ENCODE measurements at places on chromosomes 1 and 21. TPM values are rescaled to one million over a fixed set of nuclear protein-coding genes. Genes with fewer than 3 reads are reported as not detected.

DNA sequence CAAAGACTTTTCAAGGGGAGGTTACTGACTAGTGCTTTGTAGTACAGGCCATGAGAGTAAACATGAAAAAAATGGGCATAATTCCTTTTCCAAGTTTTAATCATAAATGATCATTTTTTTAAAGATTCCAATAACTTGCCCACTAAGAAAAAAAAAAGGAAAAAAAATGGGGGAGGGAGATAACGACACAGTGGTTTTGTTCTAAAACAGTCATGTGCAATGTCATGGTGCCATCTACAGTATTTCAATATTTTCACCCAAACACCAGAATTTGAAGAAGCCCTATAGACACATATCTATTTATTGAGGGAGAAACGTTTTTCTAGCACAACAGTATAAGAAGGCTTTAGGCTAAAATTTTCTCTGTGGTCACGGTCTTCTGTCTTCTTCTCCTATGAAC lies 250.2 kb downstream of the LTN1 start:
- DNase-seq, result no peak
- H3K36me3 ChIP-seq, result no peaks in the 10 kb centered on the region
- no peaks in the 10 kb centered on the region for H3K27me3 ChIP-seq

DNA sequence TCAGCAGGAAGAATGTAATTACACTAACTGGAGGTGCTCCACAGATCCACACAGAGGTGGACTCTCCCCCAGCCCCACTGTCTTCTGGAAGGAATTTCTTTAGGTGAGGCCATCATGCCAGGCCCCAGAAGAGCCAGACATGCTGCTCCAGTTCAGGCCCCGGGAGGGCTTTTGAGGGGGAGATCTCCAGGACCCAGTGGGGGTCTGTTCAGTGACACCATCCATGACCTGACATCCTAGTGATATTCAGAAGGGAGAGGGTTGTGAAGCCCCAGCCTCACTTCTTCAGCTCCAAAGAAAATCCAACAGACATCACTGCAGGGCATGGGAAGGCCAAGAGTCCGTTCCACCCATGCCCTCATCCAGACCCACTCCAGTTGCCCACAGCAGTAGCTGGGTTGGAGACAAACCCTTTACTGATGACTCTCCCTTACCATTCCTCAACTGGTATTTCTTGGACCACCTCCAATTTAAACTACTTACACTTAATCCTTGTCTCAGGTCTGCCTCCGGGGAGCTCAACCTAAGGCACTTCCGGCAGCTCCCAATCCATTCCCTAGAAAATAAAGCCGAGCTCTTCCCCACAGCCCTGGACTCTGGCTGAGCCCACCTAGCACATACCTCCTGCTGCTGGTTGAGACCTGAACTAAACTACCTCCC lies 39.2 kb downstream of the CSMD2 start:
- H3K4me1 ChIP-seq, result no peaks in the 10 kb centered on the region
- H3K27me3 ChIP-seq, result no peaks in the 10 kb centered on the region
- no peak overlapping the region for H3K4me3 ChIP-seq
- H3K36me3 ChIP-seq, result no peaks in the 10 kb centered on the region

The DPYD gene
- total RNA-seq, result 19.0 TPM

DNA sequence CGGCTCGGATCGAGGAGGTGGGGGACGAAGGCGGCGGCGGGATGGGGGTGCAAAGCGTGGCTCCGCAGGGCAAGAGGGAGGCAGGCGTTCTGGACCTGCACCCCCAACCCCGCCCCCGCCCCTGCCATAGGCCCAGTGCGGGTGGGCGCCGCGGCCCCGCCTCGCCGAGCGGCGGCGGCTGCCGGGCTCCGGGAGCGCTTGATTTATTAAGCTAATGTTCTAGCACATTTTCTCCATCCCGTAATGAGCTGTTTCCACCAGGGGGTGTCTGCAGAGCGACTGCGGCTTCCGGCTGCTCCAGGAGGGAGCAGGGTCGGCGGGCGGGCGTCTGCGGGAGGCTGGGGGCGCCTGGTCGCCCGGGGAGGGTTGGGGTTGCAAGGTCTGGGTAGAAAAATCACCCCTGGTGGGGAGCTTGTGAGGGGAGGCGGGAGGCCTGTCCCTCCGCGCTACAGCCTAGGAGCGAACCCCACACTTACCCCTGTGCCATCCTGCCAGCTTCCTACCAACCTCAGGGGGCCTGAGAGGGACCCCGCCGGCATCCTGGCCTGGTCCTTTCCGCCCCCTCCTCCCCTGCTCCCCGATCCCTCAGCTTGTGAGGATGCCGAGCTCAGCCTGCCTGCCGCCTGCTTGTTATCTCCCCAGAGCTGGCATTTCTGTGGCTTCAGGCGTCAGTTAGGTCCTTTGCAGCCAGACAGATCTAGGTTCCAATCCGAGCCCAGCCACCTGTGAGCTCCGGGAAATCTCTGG lies 48.5 kb upstream of the ACOT11 start:
- H3K27ac ChIP-seq, result no peak overlapping the region
- H3K36me3 ChIP-seq, result no peaks in the 10 kb centered on the region
- no peaks in the 10 kb centered on the region for H3K27me3 ChIP-seq
- peaks cover 27% of the 10 kb centered on the region for H3K4me1 ChIP-seq
- DNase-seq, result peak; percentile 33

The SZRD1 gene
- 109 TPM for total RNA-seq

GRCh38 chr21:43337901-43338655 lies 88.9 kb downstream of the SIK1 start:
- DNase-seq, result no peak
- H3K4me3 ChIP-seq, result no peak overlapping the region
- no peaks in the 10 kb centered on the region for H3K27me3 ChIP-seq
- H3K4me1 ChIP-seq, result peaks cover 26% of the 10 kb centered on the region

The FAM76A gene
- total RNA-seq, result 25.0 TPM

- H3K27ac ChIP-seq, result peak overlapping the region; percentile 48
- H3K4me3 ChIP-seq, result peak overlapping the region; percentile 84
- H3K27me3 ChIP-seq, result no peaks in the 10 kb centered on the region
- no peak for DNase-seq
- H3K4me1 ChIP-seq, result peaks cover 12% of the 10 kb centered on the region
- H3K36me3 ChIP-seq, result peaks cover 8% of the 10 kb centered on the region
Measured at GRCh38 chr21:32770871-32771523, 558 bp downstream of the PAXBP1 start.

DNA sequence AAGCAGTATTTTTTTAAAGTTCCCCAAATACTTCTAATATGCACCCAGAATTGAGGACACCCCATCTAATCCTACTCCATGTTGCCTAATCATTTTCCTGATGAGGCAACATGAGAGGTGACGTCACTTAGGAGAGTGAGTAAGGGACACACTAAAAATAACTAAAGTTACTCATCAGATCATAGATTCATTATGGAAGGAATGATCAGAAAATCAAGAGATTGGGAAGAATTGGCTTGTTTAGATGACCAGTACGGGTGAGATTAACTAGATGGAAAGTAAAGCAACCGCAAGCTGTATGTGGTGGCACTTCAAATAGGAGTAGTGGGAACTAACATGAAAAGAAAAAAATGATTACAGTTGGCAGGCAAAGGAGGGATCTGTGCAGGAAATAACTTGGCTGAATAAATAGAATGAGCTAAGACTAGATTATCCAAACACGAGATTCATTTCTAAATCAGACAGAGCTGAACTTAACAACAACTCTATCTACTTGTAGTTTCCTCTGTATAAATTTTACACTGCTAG lies 61.4 kb upstream of the CXADR start:
- no peaks in the 10 kb centered on the region for H3K36me3 ChIP-seq
- no peak overlapping the region for H3K4me3 ChIP-seq
- DNase-seq, result no peak
- H3K27me3 ChIP-seq, result no peaks in the 10 kb centered on the region

The TLR5 gene
- total RNA-seq, result not detected

The C1orf226 gene
- not detected for total RNA-seq

DNA sequence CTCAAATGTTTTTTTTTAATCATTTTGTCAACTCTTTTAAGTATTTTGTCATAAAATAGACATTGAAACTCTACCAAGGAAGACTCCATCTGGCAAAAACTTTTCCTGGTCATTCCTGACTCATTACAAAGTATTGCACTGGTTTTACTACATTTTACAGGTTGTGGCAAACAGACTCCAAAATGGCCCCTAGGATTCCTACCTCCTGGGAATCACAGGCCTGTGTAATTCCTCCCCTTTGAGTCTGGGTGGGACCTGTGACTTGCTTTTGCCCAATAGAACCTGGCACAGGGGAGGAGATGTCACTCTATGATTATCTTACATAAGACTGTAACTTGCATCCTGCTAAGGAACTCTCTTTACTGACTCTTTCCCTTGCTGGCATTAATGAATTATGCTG lies 123.6 kb upstream of the KCNJ6 start:
- no peak for DNase-seq
- H3K36me3 ChIP-seq, result no peaks in the 10 kb centered on the region
- no peak overlapping the region for H3K4me3 ChIP-seq
- H3K27me3 ChIP-seq, result no peaks in the 10 kb centered on the region
- H3K27ac ChIP-seq, result no peak overlapping the region

- no peak overlapping the region for H3K27ac ChIP-seq
- DNase-seq, result no peak
- no peaks in the 10 kb centered on the region for H3K4me1 ChIP-seq
- no peaks in the 10 kb centered on the region for H3K36me3 ChIP-seq
Measured at GRCh38 chr1:111553196-111553595, 49.8 kb upstream of the ADORA3 start.

The TMEM82 gene
- not detected for total RNA-seq

The FAM177B gene
- 19.9 TPM for total RNA-seq

The NPR1 gene
- 0.37 TPM for total RNA-seq

- H3K27me3 ChIP-seq, result no peaks in the 10 kb centered on the region
- no peaks in the 10 kb centered on the region for H3K4me1 ChIP-seq
- no peak overlapping the region for H3K4me3 ChIP-seq
- no peaks in the 10 kb centered on the region for H3K36me3 ChIP-seq
Measured at GRCh38 chr1:210360852-210361477, 32.3 kb downstream of the HHAT start.

GRCh38 chr21:39373634-39374033 lies 24.7 kb upstream of the HMGN1 start:
- H3K4me1 ChIP-seq, result peaks cover 14% of the 10 kb centered on the region
- H3K36me3 ChIP-seq, result no peaks in the 10 kb centered on the region
- no peak overlapping the region for H3K27ac ChIP-seq
- peak; percentile 47 for DNase-seq
- no peaks in the 10 kb centered on the region for H3K27me3 ChIP-seq

DNA sequence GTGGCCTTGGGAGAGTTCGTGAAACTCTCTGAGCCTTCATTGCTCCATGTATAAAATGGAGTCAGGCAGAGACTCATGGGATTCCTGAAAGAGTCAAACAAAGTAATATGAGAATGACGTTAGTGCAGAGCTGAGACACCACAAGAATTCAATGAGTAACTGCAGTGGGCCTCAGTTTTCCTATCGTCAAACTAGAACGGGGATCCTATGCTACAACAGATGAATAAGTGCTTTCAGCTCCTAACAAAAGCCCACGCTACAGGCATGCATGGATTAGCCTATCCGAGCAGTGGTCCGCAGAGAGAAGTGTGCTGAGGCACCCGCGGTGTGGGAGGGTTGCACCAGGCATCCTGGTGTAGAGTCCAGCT lies 124.7 kb downstream of the SYF2 start:
- DNase-seq, result no peak
- H3K27me3 ChIP-seq, result no peaks in the 10 kb centered on the region
- H3K36me3 ChIP-seq, result no peaks in the 10 kb centered on the region
- H3K4me1 ChIP-seq, result no peaks in the 10 kb centered on the region
- no peak overlapping the region for H3K27ac ChIP-seq

GRCh38 chr1:215860833-215861232 lies 293.7 kb downstream of the KCTD3 start:
- H3K36me3 ChIP-seq, result no peaks in the 10 kb centered on the region
- H3K4me1 ChIP-seq, result no peaks in the 10 kb centered on the region
- H3K4me3 ChIP-seq, result no peak overlapping the region
- DNase-seq, result no peak
- no peak overlapping the region for H3K27ac ChIP-seq

- H3K27me3 ChIP-seq, result no peaks in the 10 kb centered on the region
- H3K36me3 ChIP-seq, result no peaks in the 10 kb centered on the region
- no peak overlapping the region for H3K27ac ChIP-seq
- DNase-seq, result no peak
Measured at GRCh38 chr1:154845879-154846278, 24.2 kb downstream of the KCNN3 start.

- H3K4me1 ChIP-seq, result peaks cover 3% of the 10 kb centered on the region
- no peaks in the 10 kb centered on the region for H3K36me3 ChIP-seq
- H3K4me3 ChIP-seq, result no peak overlapping the region
Measured at GRCh38 chr1:227437495-227438008, 119.3 kb upstream of the CDC42BPA start.

DNA sequence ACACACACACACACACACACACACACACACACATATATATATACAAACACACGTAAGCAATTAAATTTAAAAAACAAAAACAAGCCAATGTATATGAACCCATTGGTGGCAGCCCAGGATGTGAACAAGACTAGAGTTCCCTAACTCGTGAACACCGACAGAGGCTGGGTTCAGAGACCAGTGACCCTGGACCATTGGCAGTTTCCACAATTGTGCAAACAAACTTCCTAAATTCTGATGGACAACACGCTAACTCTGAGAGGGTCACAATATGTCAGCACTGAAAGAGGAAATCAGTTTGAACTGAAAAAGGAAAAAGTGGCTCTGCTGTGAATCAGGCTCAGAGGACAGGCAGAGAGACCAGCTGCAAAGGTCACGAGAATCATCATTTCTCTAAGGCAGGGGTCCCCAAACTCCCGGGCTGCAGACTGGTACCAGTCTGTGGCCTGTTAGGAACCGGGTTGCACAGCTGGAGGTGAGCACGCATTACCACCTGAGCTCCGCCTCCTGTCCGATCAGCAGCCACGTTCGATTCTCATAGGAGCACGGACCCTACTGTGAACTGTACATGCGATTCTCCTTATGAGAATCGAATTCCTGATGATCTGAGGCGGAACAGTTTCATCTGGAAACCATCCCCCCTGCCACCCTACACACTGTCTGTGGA lies 50.5 kb upstream of the ERO1B start:
- H3K27ac ChIP-seq, result no peak overlapping the region
- H3K4me3 ChIP-seq, result no peak overlapping the region
- H3K27me3 ChIP-seq, result no peaks in the 10 kb centered on the region
- no peaks in the 10 kb centered on the region for H3K4me1 ChIP-seq
- DNase-seq, result no peak

The C1orf185 gene
- total RNA-seq, result not detected

GRCh38 chr21:37673801-37674575 lies 242.3 kb downstream of the KCNJ6 start:
- no peak overlapping the region for H3K27ac ChIP-seq
- H3K4me1 ChIP-seq, result no peaks in the 10 kb centered on the region
- H3K4me3 ChIP-seq, result no peak overlapping the region
- no peak for DNase-seq

DNA sequence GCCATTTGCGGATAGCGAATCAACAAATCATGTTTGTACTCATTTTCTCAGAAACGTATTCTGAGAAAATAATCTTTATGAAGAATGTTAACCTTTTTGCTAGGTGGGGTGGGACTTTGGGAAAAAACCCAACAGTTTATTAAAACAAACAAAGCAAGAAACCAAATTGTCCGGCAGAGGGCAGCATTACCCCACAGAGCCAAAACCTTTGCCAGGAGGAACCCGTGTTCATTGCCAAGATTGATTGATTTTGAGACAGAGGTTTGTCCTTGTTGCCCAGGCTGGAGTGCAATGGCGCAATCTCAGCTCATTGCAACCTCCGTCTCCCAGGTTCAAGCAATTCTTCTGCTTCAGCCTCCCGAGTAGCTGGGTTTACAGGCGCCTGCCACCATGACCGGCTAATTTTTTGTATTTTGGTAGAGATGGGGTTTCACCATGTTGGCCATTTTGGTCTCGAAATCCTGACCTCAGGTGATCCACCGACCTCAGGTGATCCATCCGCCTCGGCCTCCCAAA lies 70.8 kb upstream of the RHOU start:
- H3K27me3 ChIP-seq, result no peaks in the 10 kb centered on the region
- H3K27ac ChIP-seq, result no peak overlapping the region
- H3K4me1 ChIP-seq, result no peaks in the 10 kb centered on the region
- DNase-seq, result peak; percentile 79
- no peak overlapping the region for H3K4me3 ChIP-seq

All from B cell (primary cell).